ENCODE measurements at places on chromosomes 6 and 20. TPM values are rescaled to one million over a fixed set of nuclear protein-coding genes. Genes with fewer than 3 reads are reported as not detected.
A peak's percentile ranks its signal among the peaks of the same experiment; 100 is the strongest.

DNA sequence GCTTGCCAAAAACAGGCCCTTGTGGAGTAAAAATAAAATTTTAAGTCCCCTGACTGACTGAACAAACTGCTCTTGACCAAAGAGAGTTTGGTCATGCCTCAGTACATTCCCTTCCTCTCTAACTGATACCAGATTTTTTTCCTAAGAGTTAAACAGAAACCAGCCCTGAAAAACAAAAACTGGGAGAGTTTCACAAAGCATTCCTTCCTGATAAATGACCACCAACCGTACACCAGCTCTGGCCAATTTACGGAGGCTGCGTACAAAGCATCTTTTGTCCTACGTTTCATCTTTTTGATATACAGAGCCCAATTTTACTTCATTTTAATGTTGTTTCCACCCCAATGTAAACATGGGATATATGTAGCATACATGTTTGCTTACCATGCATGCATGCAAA is 477.4 kb upstream of the HTR1E start:
- no peak for ATAC-seq

GRCh38 chr6:22099923-22100322 is 196.9 kb downstream of the PRL start:
- no peak for ATAC-seq

GRCh38 chr20:21230686-21231085 is 72.4 kb upstream of the XRN2 start:
- ATAC-seq, result no peak

GRCh38 chr6:14283600-14284235 is 166.1 kb downstream of the CD83 start:
- ATAC-seq, result no peak

DNA sequence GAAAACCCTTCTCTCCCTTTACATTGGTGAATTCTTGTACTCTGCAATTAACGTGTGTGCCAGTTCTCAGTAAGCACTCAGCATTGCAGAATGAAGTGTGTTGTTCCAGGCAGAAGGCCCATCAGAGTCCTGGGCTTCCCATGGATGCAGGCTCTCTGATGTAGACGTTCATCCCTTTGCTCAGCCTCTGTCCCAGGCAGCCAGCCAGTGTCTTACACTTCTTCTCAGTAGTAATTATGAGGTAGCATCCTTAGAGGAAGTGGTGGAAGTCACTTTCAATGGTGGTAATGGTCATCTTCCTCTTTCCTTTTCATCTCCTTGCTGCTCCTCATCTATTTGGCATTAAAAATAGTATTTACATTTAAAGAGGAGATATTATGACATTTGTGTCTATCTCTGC is 66.7 kb upstream of the FYN start:
- ATAC-seq, result no peak

- no peak for ATAC-seq
These were observed 90.5 kb downstream of the SOD2 start for GRCh38 chr6:159602431-159603041.

DNA sequence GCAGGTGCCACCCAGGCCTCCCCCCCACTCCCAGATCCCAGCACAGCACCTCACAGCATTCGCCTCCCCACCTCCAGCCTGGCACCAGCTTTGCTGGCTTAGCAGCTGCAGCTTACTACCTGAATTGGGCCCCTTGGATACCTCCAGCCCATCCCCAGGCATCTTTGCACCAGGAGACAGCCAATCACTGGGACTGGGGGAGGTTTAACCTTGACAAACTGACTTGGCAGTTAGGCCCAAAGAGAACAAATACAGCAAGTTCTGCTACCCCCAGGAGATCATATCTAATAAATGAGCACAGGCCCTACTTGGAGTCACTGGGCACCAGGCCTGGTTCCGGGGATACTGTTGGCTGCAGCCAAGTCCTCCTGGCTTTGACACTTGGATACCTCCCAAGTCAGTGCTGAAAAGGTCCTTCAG is 8.8 kb downstream of the PDRG1 start:
- ATAC-seq, result peak; percentile 61

GRCh38 chr6:26322645-26323482 is 42.1 kb upstream of the BTN3A2 start:
- ATAC-seq, result peak; percentile 76

DNA sequence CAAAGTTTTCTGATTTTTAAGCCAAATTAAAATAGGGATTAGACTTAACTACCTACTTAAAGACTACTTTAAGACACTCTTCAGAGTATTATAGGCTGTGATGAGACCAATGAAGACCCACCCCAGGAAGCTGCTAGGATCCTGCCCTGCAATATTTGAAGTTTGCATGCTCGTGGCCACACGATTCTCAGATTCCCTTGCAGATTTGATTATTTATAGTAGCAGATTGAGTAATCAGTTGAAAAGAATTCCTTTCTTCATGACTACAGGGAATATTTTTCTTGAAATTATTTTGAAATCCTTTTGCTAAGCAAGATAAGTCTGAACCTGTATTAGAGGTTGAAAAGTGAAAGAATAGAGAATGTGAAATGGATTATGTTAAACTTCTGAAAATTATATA is 122.3 kb downstream of the B3GAT2 start:
- no peak for ATAC-seq

DNA sequence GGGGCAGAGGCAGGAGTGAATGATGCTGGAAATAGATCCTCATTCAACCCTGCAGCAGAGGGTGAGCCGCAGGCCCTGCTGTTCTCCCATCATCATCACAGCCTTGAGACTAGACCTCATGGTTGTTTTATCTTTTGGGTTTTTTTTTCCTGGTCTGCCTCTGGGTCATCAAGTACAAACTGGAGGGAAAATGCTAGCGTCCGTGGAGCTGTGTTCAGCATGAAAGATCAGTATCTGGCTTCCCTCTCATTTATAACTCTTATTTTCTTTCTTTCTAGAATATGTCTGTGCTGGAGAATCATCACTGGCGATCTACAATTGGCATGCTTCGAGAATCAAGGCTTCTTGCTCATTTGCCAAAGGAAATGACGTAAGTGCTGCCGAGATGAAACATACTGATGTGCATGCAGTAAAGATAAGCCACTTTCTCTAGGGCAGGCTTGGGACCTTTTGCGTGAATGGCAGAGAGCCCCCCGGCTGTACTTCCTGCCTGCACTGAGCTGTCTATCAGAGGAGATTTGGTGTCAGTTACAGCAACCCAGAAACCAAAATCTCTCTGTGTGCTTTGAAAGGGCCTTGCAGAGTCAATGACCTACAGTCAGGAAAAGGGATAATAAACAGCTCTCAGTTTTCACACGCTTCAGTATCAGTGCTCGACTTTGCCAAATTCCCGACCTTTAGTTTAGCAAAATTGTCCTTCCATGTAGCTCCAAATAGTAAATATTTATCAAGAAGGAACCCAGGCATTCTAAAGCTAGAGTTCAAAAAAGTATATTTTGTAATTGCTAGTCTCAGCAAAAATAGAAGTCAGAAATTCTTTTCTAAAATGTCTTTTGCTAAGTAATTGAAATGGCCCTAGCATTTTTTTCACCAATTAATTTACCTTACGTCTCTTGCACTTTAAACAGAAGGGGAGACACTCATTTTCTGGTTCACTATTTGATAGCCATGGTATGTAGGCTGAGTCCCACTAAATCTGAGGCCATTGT is 76.3 kb downstream of the MTFR2 start:
- no peak for ATAC-seq

DNA sequence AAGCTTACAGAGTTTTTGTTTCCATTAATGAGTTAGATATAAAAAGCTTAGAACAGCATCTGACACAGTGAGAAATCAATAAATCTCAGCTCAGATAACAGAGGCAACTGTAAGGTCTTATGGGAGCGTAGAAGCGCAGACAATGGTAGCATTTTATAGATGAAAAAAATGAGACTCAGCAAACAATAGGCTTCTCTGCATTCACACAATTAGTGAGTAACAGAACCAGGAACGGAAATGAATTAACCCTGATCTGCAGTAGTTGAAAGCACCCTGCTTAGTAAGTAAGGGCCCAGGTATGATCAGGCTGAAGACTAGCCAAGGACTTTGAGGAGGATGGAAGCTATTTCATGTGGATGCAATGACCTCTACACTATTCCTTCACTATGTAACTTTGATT is 147.2 kb upstream of the EYA4 start:
- no peak for ATAC-seq

Gene NQO2
- 15.8 TPM for total RNA-seq

GRCh38 chr6:15620611-15621010 is 42.2 kb downstream of the DTNBP1 start:
- no peak for ATAC-seq

DNA sequence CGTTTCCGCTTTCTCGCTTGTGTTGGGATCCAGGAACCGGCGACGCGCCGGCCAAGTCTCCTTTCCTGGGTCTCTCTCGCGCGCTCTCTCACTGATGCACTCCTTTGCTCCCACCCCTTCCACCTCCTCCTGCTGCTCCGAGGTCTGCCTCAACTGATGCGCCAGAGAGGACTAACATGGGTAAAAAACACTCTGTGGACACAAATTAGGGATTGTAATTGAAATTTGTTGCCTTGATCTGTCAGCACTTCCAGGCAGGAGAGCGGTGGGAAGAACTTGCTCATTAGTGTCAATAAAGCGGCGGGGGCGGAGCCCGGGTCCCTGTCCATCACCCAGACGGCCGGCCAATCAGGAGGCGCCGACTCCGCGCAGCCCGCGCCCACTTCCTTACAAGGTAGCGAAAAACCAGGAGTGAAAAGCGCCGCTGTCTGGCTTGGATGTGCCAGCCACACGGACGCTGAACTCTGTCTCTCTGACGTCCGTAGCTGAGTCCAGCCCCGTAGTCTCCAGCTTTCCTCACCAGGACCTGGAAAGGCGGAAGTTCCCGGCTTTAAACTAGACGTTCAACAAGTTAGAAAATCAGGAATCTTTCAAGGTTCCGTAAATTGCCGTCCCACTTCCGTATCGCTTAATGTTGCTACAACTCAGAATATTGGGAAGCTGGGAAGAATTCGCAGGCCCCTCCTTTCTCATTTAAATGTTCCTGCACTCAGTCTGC is at the start of gene TBX18:
TSS of gene TBX18 (minus strand) at position 267 of the 718 bp plus-strand sequence. CDS start 417 bp downstream, outside the sequence.
- ATAC-seq, result peak; percentile 94

Gene ELOVL2
- 0.87 TPM for total RNA-seq

DNA sequence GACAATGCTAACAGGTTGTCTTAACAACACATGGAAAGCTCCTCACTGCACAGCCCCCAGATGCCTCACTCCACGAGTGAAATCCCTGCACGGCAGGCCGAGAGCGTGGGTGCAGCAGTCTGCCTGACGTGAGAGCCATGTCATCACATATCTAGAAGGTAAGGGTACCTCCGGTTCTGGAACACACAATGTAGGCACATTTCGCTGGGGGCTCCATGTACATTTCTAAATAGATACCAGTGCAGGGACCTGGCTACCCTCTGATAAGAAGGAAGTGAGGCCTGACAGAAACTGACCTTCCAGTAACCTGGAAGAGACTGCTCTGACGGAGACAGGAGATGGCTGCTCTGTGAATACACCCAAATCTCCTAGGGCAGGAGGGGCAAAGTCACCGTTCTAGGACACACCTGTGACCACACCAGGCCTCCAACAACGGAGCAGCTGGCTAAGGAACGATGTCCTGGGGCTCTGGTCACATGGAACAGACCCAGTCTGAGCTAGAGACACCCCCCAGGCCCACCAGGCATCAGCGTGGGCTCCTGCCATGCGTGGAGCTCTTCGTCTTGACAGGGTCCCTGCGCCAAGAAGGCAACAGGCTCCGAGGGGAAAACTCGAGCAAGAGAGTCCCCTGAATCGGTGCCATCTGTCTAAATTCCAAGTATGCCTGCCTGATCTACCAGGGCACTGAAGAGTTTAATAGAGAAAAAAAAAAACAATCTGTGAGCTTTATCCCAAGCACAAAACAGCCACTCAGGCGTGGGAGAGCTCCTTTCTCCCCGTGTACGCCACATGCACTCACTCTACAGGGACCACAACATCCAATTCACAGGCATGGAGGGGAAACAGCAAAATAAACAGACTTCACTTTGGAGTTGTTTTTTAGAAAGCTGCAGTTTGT is 27.5 kb downstream of the RNASET2 start:
- no peak for ATAC-seq

DNA sequence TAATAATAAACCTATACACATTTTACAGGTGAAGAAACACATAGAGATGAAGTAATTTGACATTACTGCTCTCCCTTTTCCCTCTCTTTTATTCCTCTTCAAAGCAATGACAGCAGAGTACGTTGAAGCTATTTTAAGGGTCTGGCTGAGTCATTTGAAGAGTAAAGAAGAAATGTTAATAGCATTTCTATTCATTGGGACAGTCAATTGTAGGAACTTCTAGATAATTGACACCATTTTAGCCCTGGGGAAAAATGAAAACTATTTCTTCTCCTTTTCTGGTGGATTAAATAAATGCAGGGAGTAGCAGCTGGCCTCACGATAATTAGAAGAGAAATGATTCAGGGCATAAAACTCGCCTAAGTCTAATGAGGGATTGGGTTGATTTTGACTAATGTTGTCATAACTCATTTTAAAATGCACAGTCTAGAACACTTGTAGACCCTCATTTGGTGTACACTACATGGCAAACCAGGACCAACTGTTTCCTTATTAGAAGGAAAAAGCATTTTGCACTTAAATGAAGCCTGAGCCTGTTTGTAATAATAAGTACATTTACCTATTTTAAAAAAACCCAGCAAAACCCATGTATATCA is 48.1 kb downstream of the RIPOR2 start:
- ATAC-seq, result no peak

GRCh38 chr20:48606841-48607543 is 220.8 kb downstream of the PREX1 start:
- ATAC-seq, result no peak

DNA sequence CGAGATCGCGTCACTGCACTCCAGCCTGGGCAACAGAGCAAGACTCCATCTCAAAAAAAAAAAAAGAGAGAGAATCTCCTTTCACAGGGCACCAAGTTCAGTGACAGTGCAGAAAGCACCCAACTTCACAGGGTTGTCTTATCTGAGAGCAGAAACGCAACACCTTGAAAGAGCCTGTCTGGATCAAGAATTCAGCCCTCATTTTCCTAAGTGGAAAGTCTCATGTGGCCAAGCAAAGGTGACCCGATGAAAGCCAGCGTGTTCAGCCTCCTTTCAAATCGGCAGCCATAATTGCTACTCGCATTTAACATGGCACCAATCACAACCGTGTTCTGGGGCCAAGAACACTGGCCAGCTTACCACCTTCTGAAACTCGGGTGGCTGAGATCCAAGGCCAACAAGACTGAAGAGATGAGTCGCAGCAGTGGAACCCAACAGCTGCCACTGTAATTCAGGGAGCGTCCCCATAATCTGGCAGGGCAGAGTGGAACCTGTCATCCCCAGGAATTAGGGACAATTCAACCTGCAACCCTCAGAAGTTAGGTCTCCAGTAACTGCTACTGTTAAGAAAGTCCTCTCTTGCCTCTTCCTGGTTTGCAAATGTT is 536.7 kb upstream of the JARID2 start:
- ATAC-seq, result no peak

- ATAC-seq, result no peak
These were observed 26.0 kb upstream of the KIF16B start for GRCh38 chr20:16599257-16599656.

GRCh38 chr6:137707590-137708360 is 159.3 kb upstream of the TNFAIP3 start:
- ATAC-seq, result peak; percentile 63

DNA sequence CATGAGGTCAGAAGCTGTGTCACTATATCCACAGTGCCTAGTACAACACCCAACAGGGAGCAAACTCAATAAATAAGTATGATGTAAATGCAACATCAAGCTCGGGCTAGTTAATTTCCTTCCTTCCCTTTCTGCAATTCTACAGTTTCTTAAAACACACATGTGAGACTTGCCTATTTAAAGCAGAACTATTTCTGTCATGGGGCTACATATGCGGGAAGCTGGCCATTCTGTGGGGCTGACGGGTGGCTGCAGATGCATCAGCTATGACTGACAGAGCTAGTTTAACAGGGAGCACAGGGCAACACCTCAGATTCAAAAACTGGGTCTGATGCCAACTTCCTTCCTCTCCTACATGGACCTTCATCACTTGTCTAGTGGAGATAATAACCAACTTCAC is 118.1 kb upstream of the ENPP5 start:
- ATAC-seq, result no peak

Gene CLPSL2
- total RNA-seq, result not detected

Gene TRAPPC3L
- not detected for total RNA-seq
